ENCODE measurements at places on chromosomes 5 and 9.

GRCh38 chr5:151890299-151890698 is 34.4 kb downstream of the GLRA1 start:
- no peak for DNase-seq

DNA sequence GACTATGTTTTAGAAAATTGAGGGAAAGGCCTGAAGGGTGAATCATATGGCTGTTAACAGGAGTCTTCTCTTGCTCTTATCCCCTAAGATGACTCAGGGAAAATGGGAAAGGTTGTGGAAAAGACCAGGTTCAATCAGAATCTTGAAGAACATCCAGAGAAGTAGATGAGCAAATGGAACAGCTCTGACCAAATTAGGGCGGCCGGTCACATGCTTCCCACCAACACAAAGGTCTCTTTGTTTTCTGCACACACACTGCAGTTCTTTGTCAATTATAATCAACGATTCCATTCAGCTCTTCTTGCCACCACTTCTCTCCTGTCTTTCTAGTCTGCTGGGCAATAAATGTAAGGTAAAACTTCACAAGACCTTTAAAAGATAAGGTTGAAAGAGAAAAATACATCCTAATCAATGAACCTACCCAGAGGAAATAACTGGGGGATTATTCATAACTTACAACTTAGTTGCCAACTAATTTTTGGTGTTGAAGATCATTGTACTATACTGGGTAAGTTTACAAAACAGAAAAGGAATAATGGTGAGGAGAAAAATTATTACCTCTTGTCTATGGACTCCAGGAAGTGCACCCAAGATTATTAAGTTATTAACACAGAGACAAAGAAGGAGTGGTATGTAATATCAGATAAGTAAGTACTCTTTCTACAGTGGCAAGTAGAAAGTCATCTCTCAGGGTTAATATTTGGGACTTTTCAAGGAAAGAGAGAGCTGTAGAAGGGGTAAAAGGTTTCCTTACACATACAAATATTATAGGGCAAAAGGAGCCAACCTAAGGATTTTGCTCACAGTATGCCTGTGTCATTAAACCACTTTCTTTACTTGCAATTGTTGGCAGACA is 441.9 kb upstream of the PIK3R1 start:
- DNase-seq = no peak

- peak; percentile 64 for DNase-seq
These were observed 90.3 kb downstream of the ANKRD55 start for GRCh38 chr5:56142614-56143372.

GRCh38 chr9:37201581-37201980 is 81.2 kb downstream of the ZCCHC7 start:
- DNase-seq = no peak

- DNase-seq = peak; percentile 60
These were observed at the start of gene DAB2 for GRCh38 chr5:39424736-39425637. DAB2 (minus strand) TSS chr5:39424980; CDS start chr5:39394320, 30,660 bp downstream.

GRCh38 chr9:135085830-135086546 is 1.5 kb upstream of the OLFM1 start:
- DNase-seq = peak; percentile 69

GRCh38 chr5:142179776-142180387 is 71.3 kb downstream of the NDFIP1 start:
- no peak for DNase-seq

DNA sequence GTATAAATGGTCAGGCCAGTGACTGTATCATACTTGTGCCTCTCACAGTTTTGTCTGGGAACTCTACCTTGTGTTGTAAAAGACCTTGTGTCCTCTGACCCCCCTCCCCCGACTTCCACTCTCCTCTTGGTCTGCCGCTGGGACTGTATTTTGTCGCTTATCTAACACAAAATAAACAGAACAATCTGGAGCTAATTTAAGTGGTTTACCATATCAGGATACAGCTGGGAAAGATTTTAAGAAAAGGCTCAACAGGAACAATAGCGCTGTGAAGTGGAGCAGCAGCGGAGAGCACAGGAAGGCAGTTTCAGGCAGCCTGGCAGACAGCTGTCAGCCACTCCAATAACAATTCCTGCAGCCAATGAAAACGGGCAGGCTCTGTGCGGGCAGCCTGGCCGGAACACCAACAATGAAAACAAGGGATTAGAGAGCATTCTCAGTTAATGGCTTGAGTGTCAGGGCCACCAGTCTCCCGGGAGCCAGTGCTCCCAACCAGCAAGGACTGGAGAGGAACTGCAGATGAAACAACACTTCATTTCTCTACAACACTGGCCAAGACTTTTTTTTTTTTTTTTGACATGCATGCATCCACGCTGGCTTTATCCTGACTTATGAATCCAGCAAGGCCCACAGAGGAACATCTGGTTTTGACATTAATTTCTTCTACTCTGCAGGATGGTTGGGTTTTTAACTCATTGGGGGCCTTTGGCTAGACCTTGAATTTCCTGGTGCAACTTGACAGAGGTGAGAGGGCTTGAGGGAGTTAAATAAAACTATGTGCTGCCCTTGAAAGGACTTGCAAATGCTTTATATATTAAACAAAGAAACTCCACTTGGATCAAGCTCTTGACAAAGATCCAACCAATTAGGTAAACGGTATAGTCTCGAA is 76.7 kb downstream of the ARSB start:
- DNase-seq = no peak

GRCh38 chr5:112479418-112479817 is 60.3 kb upstream of the EPB41L4A start:
- DNase-seq = no peak

Data from activated naive CD4-positive, alpha-beta T cell treated with anti-CD3 and anti-CD28 coated beads for 36 hours (primary cell).